KBM-7 (cell line): ENCODE measurements at places on chromosomes 16 and 17.

- no peak for DNase-seq
Observed at GRCh38 chr17:40372031-40372430, 7.5 kb upstream of the GJD3 start.

GRCh38 chr17:82127704-82128103 lies 29.7 kb upstream of the FASN start:
- no peak for DNase-seq

DNA sequence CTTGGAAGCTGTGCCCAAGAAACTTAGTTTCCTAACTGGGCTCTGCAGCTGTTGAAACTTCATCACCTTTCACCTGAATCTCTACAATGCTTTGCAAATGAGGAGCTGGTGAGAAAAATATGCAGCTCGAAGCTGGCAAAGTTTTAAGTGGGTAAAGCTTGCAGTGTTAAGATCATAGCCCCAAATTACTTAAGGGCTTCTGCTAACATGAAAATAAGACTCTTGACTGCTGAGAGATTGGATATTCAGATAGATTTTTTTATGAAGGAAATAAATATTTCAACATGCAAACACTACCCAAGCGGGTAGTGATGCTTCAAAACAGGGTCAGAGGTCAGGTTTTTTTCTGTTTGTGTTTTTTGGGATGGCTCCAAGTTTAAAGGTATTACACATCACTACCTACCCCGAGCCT lies 278.7 kb downstream of the FTO start:
- no peak for DNase-seq

GRCh38 chr16:77433146-77433545 lies 1.7 kb downstream of the ADAMTS18 start:
- DNase-seq = no peak

- DNase-seq = no peak
Observed at GRCh38 chr17:10807704-10808128, 3.8 kb upstream of the TMEM238L start.

DNA sequence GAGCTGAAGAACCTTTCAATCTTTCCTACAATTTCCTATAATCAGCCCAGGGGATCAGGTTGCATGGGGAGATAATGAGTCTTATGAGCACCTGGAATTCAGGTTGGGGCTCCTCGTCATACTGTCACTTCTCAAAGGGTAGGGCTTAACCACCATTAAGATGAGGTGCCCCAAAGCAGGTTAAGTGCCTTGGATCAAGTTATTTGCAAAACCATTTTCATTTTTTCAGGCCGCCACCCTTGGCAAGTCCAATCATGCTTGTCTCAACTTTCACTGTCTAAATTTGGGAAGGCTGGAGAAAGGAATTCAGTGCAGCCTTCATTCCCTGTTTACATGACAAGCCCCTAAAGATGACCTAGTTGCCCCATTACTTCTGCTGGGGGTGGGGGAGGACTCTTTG lies 44.9 kb upstream of the TANGO6 start:
- no peak for DNase-seq
